ENCODE measurements at places on chromosomes 2 and 18.

- DNase-seq = no peak
These were observed 230.2 kb downstream of the CDCA7 start for GRCh38 chr2:173584676-173585458.

DNA sequence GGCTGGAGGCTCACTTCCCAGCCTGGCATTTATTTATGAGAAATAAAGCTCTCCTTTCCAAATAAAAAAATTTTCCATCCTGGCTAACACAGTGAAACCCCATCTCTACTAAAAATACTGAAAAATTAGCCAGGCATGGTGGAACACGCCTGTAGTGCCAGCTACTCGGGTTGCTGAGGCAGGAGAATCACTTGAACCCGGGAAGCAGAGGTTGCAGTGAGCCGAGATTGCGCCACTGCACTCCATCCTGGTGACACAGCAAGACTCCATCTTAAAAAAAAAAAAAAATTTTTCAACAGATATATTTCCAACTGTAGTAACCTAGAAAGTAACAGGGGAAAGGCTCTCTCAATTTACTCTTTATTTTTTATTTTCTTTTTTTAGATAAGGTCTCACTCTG, 6.1 kb upstream of the PCBP1 start:
- no peak for DNase-seq

DNA sequence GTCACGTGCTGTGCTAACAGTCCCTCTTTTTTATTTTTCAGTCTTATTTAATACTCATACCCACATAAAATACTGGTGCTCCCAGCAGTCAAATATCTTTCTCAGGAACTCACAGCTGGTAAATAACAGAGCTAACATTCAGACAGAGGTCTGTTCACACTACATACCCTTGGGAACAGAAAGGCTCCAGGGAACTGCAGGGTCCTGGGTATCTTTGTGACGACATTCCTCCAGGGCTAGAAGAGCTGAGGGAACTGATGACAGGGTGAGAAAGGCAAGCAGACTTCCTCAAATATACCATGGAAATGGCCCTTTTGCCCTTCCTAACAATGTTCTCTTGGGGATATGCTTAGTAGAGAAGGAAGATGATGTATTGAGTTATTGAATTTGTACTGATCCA, 19.3 kb downstream of the PDE6D start:
- no peak for DNase-seq

GRCh38 chr2:71461304-71461671, 7.9 kb downstream of the DYSF start:
- DNase-seq = no peak

Data from WERI-Rb-1 (cell line).